ENCODE measurements at places on chromosomes 7 and 10.

GRCh38 chr7:84161398-84161797, 33.2 kb downstream of the SEMA3A start:
- no peak for DNase-seq

GRCh38 chr10:76558586-76558985, 1079.0 kb downstream of the KCNMA1 start:
- DNase-seq, result peak; percentile 80

DNA sequence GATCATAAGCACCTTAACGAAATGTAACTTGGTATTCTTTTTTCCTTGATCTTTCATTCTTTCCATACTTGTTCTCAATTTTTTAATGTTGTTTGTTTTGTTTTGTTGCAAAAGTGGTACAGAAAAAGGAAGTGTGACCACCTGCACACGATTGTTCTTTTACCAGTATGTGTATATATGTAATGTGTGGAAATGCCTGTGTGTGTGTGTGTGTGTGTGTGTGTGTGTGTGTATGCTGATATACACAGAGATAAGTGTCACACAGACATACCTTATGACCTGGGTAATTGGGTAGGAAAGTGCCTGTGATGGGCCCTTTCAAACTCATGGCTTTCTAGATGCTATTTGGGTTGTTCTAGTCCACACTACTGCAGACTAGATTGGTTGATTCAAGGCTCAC, 14.0 kb downstream of the INHBA start:
- DNase-seq, result peak; percentile 25

- no peak for DNase-seq
Observed at GRCh38 chr7:155733582-155734444, 78.5 kb downstream of the SHH start.

DNA sequence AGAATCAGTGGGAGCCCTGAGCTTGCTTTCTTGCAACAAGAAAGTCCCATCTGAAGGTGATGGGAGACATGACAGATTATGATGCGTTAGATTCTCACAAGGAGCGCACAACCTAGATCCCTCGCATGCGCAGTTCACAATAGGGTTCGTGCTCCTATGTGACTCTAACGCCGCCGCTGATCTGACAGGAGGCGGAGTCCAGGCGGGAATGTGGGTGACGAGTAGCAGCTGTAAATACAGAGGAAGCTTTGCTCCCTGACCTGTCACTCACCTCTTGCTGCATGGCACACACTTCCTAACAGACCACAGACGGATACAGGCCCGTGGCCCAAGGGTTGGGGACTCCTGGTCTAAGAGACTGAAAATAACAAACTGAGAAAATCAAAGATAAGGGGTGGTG, 1163.4 kb upstream of the AUTS2 start:
- DNase-seq, result no peak

DNA sequence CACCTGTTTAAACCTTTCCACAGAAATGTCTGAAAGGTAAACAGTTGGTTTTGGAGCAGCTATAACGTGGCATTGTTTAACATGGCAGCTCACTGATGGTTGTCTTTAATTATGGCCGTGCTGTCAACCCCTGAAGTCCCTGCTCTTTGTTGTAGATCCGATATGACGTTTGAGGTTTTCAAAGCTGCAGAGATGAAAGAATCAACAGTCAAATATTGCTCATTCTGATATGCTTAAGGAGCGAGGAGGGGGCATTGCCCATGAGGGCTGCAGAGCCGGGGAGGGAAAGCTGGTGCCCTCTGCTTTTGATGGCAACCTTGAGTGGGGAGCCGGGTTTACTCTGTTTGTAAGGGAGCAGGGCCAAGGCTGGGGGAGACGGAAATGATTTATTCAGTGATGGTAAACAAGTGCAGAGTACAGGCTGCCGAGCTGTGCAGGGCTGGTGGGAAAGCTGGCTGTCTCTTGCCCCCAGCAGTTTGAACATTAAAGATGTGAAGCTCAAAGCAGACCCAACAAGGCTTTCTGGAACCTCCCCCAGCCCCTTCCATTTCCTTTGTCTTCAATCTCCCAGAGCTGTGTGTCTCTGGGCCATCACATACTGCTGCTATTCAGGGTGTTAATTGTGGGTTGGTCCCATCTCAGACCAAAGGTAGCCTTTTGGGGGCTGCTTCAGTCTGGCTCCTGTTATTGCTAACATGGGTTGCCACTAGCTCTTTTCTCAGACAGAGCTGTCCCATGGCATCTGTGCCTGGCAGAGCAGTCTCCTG, 345.5 kb downstream of the LRMDA start:
- no peak for DNase-seq

- no peak for DNase-seq
Observed at GRCh38 chr7:151839451-151839921, 37.4 kb downstream of the PRKAG2 start.

DNA sequence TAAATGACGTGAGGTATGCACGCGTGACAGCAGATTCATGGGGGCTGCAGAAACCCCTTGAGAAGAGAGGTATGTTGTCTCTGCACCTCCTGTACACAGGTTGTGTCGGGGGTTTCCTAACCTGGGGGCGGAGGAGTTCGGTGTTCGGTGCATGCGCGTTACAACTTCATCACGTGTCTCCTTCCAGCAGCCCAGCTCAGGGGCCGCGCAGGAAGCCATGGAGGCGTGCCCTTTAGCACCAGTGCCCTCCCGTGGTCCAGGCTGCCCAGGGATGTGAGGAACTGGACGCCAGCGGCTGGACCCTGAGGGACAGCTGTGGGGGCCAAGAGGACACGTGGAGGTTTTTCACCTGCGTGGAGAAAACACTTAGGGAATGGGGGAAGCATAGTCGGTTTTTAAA, 186.4 kb downstream of the EBF3 start:
- no peak for DNase-seq

GRCh38 chr10:43420369-43421200, 11.6 kb upstream of the HNRNPF start:
- peak; percentile 78 for DNase-seq

- no peak for DNase-seq
Observed at GRCh38 chr7:22477262-22477661, 22.7 kb downstream of the STEAP1B start.

DNA sequence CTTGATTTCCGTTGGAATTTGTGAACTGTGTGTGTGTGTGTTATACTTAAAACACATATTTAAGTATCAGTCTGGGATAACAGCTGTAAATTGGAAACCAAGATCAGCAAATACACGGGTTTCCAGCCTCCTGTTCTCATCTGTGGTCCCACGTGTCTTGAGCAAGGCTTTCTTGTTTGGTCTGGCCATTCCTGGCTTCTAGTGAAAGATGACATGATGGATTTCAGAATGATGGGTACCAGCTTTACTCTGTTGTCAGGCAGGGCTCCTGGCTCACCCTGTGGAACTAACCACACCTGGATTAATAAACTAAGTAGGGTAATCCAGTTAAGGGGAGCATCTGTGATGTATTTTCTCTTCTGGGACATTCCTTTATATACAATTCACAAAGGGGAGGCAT, 346.2 kb upstream of the AOAH start:
- no peak for DNase-seq

- no peak for DNase-seq
Observed at GRCh38 chr10:79354615-79355014, 7.3 kb downstream of the PPIF start.

GRCh38 chr7:101882595-101883564, 65.5 kb downstream of the CUX1 start:
- peak; percentile 100 for DNase-seq

DNA sequence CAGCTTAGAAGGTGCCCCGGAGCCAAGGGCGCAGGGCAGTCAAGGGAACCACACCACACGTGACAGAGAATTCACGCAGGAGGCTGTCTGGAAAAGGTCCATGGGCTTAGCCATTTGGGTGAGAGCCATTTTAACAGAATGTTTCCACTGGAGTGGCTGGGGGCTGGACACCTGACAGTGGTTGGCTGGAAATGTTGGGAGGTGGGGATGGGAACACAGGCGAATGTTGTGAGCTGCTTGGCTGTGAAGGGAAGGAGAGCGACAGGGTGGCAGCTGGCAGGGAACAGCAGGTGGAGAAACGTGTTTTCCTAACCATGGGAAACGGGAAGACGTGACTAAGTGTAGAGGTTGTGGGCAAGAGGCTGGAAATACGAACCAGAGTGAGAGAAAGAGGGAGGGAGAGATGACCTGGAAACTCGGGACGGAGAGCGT, 100.5 kb upstream of the ZNF32 start:
- no peak for DNase-seq

- DNase-seq, result peak; percentile 87
Observed at GRCh38 chr10:34290412-34291081, 524.5 kb downstream of the PARD3 start.

DNA sequence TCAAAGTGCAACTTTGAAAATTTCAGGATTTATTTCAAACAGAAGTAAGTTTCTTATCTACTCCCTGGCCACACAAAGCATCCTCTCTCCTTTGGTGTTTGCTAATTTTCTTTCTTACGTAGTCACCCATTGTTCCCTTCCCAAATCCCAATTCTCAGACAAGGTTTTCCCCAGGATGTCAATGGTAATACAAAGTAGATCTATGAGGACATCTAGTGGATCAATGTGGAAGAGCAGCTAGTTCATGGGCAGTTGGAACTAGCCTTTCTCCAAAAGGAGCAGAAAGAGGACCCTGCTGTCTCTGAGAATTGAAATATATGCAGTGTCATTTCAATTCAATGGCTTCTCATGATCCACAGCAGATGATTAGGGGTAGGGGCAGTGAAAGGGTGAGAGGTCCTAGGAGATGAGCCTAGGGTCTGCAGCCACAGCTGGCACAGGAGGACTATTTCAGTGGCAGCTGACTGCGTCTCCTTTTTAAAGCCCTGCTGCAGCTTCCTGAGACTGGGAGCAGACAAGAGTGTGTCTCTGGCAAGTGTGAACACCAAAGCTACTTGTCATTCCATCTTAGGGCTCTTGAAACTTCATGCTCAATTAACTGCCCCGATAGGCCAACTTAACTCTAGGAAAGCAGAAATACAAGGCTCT, 632.6 kb downstream of the KCNMA1 start:
- peak; percentile 58 for DNase-seq

- peak; percentile 58 for DNase-seq
Observed at GRCh38 chr7:116249969-116250553, 39.7 kb downstream of the TES start.

GRCh38 chr10:13376746-13377145, 28.7 kb upstream of the SEPHS1 start:
- DNase-seq, result no peak

All from IMR-90 (cell line).